Esophagus squamous epithelium (tissue), 5 donors: ENCODE measurements at places on chromosomes 11 and 22. TPM values are rescaled to one million over a fixed set of nuclear protein-coding genes. Genes with fewer than 3 reads are reported as not detected.

DNA sequence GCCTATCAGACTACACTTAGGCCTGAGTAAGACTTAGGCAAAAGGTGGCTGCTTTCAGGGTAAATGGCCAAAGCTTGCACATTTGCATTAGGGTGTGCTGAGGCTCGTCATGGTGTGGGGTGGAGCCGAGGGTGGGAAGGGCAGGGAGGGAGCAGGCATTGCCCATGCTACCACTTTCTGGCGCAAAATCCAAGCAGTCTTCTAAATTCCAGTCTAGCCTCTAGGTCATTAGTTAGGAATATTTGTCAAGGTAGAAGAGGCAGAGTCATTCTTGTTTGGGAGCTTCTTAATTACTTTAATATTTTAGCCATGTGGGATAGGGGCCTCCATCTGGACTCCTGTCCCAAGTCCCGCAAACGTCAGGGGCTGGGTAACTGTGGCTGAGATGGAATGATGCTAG lies 28.6 kb downstream of the SCUBE1 start:
- peaks cover 11% of the 10 kb centered on the region for H3K4me1 ChIP-seq
- H3K27ac ChIP-seq: no peak overlapping the region
- H3K4me3 ChIP-seq: no peak overlapping the region
- peaks cover 7% of the 10 kb centered on the region for H3K27me3 ChIP-seq

DNA sequence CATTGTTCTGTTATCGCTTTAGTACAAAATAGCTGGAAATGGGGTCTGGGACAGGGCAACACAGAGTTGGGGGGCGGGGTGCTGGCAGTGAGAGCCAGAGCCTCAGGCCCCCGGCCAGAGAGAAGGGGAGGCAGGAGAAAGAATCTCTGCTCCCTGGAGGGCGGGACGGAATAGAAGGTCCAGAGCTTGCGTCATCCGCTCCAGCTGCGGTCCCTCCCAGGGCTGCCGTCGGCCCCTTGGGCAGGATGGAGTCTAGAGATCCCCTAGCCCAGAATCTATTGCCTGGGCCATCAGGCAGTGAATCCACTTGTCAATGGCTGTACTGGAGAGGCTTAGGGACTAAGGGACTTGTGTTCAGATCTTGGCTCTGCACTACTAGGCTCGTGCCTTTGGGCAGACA lies 5.0 kb downstream of the TP53I11 start:
- H3K27ac ChIP-seq: peak overlapping the region; percentile 21
- DNase-seq: no peak
- peaks cover 6% of the 10 kb centered on the region for H3K36me3 ChIP-seq

DNA sequence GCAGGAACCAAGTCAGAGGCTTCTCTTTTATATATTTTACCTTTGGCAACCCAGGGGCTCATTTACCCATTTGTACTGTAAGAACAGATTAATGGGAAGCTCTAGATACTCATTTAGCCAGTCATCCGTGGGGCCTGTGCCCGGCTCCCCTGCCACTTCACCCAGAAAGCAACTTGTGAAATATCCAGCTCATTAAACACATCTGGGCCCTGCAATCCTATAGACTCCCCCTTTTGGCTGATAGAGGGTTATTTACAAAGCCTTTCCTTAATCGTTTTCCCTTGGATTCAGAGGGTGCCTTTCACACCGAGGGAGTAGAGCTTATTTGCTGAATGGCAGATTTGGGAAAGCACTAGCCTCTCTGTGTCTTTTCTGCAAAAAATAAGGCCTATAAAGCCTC lies 118.7 kb upstream of the SORL1-AS1 start:
- no peaks in the 10 kb centered on the region for H3K36me3 ChIP-seq
- H3K27ac ChIP-seq: no peak overlapping the region
- H3K4me1 ChIP-seq: no peaks in the 10 kb centered on the region
- no peak overlapping the region for H3K4me3 ChIP-seq

- no peaks in the 10 kb centered on the region for H3K36me3 ChIP-seq
- H3K27ac ChIP-seq: no peak overlapping the region
- peaks cover 11% of the 10 kb centered on the region for H3K4me1 ChIP-seq
- no peaks in the 10 kb centered on the region for H3K27me3 ChIP-seq
- no peak for DNase-seq
Observed at GRCh38 chr11:4511282-4512245, 29.1 kb downstream of the OR52K1 start.

DNA sequence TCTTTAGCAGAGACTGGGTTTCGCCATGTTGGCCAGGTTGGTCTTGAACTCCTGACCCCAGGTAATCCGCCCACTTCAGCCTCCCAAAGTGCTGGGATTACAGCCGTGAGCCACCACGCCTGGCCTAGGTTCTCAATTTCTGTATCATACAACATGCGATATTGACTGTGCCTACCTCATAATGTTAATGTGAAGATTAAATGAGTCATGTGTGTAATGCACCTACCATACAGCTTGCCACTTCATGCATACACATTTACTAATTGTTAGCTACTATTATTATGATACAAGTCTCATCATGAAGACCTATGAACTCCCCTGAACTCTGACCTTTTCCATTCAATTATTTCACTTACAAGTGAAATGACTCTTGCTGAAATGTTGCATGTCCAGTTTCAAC lies 25.7 kb downstream of the AGBL2 start:
- H3K4me3 ChIP-seq: no peak overlapping the region
- no peaks in the 10 kb centered on the region for H3K36me3 ChIP-seq
- H3K27me3 ChIP-seq: no peaks in the 10 kb centered on the region
- DNase-seq: no peak
- H3K27ac ChIP-seq: no peak overlapping the region

DNA sequence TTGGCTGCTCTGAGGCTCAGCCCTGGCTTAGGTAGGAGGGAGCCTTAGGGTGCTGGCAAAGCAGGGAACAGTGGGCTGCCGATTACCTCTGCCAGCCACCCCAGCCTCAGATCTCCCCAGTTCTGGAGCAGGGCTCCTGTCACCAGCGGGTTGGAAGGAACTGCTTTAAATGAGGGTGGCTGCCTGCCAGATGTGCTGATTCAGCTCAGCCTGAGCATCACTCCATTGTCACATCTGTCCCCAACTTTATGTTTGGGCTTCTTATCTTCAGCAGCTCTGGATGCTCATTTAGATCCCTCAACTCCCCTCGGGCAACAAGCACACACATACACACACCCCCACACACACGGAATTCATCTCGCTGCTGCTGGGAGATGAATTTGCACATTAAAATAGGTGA lies 16.9 kb upstream of the ANKK1 start:
- no peaks in the 10 kb centered on the region for H3K27me3 ChIP-seq
- DNase-seq: no peak
- no peak overlapping the region for H3K27ac ChIP-seq

GRCh38 chr11:63663809-63664208 lies 7.4 kb downstream of the ATL3 start:
- DNase-seq: no peak
- no peaks in the 10 kb centered on the region for H3K27me3 ChIP-seq
- peaks cover 82% of the 10 kb centered on the region for H3K4me1 ChIP-seq
- H3K27ac ChIP-seq: no peak overlapping the region

- H3K27me3 ChIP-seq: no peaks in the 10 kb centered on the region
- no peak for DNase-seq
- H3K36me3 ChIP-seq: peaks cover 6% of the 10 kb centered on the region
- peak overlapping the region; percentile 95 for H3K27ac ChIP-seq
Observed at GRCh38 chr11:47551086-47551485, 1.8 kb downstream of the CELF1 start.

DNA sequence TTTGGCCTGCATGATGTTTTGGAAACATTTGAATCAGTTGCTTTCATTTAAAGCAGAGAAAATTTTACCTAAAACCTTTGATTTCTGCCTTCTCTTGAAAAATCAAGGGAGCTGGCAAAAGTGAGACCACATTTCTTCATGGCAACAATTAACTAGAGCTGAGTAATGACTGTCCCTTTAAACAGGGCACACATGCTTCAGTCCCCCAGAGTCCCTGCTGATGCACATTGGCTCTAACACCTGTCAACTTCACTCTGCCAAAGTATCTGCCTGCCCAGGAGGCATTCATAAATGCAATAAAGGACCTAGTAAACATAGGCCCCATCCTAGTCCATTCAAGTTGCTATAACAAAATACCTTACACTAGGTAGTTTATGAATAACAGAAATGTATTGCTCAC lies 87.1 kb upstream of the LDLRAD3 start:
- no peaks in the 10 kb centered on the region for H3K27me3 ChIP-seq
- H3K27ac ChIP-seq: no peak overlapping the region
- H3K4me3 ChIP-seq: no peak overlapping the region
- H3K4me1 ChIP-seq: no peaks in the 10 kb centered on the region
- no peaks in the 10 kb centered on the region for H3K36me3 ChIP-seq
- no peak for DNase-seq

DNA sequence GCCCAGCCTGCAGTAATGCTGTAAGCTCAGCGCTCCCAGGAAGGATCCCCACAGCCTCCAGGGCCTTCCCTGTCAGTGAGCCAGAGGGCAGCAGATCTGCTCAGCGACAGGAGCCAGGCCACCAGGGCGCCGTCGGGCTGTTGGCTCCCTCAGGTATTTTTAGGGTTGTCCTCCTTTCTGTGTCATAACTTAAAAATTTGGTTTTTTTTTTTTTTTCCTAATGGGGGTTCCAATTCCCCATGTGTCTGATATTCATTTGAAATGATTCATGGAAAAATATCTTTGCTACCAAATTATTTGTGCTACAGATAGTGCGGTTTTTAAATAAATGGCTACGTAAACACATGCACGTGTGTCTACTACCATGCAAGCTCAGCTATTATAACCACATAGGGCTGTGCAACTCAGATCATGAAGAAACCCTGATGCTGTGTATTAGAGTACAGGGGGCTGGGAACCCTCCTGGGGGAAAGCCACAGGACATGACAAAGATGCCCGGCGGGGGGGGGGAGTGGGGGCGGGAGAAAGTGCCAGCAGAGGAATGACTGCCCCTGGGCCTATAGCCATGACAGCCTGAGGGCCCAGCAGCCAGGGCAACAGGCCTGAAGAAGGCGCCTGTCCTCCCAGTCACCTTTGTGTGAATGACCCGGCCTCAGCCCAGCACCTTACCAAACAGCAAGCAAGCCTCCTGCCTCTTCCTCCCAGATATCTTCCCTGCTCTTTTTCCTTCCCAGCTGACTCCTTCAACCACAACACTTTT lies 89.3 kb downstream of the NAT10 start:
- no peaks in the 10 kb centered on the region for H3K36me3 ChIP-seq
- H3K4me3 ChIP-seq: no peak overlapping the region
- no peaks in the 10 kb centered on the region for H3K27me3 ChIP-seq
- DNase-seq: no peak

DNA sequence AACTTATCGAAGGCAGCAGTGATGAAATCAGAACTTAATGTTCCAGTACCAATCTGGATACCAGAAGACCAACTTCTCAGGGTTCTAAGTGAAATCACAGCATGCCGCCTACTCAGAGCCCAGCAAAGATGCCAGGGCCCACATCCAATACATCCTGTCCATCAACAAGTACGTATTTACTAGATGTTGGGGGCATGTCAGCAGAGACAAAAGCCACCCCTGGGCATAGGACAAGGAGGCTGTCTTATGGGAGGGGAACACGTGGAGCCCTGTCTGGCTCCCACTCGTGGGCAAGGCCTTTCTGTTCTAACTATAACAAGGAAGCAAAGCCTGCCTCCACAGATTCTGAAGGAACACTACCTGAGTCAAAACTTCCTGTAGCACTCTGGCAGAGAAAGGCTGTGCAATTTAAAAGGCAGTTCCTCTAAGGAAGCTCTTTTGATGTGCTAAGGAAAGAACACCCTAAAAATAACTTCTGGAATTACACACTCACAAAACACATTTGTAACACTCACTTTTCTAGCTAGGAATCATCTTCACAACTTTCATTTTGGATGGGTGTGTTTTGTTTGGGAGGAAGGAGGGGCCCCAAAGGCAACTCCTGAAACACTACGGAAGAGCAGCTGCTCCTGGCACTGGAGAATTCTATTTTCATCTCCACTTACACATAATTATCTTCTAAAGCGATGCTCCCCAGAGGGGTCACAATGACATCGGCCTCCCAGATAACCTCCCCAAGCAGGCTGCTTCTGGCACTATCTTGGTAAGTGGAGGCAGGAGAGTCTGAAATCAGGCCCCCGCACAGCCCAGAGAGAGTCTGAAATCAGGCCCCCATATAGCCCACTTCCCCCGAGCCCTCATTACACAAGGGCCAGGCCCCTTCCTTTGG lies 14.2 kb downstream of the SMCO4 start:
- no peak overlapping the region for H3K4me3 ChIP-seq
- DNase-seq: no peak
- peak overlapping the region; percentile 68 for H3K27ac ChIP-seq
- H3K36me3 ChIP-seq: no peaks in the 10 kb centered on the region
- H3K27me3 ChIP-seq: no peaks in the 10 kb centered on the region

DNA sequence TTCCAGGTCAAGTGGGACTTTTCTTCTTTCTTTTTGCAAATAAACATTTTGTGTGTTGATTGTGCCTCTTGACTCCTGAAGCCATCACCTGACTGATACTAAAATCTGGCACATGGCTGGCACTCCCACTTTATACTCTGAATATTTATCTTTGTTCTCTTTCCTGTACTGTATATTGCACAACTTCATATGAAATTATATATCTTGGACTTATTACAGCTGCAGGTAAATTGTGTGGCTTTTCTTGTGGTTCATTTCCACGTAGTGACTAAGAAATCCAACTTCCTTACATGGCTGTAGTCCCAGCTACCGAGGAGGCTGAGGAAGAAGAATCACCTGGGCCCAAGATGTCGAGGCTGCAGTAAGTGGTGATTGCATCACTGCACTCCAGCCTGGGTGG lies 23.7 kb upstream of the OR5B12 start:
- no peaks in the 10 kb centered on the region for H3K4me1 ChIP-seq
- no peak for DNase-seq
- H3K36me3 ChIP-seq: no peaks in the 10 kb centered on the region
- no peak overlapping the region for H3K27ac ChIP-seq
- no peak overlapping the region for H3K4me3 ChIP-seq
- H3K27me3 ChIP-seq: no peaks in the 10 kb centered on the region

GRCh38 chr22:23777776-23778576 lies 5.3 kb downstream of the MMP11 start:
- no peaks in the 10 kb centered on the region for H3K36me3 ChIP-seq
- no peak for DNase-seq
- H3K4me3 ChIP-seq: no peak overlapping the region
- H3K27ac ChIP-seq: no peak overlapping the region

DNA sequence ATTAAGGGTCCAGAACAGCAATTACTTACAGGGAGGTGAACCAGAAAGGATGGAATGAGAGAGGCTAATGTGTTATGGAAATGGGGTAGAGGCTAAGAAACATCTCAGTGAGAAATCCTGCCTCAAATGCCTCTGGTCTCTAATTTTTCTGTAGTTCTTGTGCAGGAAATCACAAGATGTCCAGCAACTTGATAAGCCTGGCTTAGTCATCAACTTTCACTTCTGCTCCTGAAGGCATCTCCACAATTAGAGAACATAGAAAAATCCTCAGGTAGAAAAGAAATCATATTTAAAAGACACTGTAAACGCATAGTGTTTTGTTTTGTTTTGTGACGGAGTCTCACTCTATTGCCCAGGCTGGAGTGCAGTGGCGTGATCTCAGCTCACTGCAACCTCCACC lies 18.7 kb downstream of the MRGPRX4 start:
- H3K4me1 ChIP-seq: no peaks in the 10 kb centered on the region
- no peaks in the 10 kb centered on the region for H3K27me3 ChIP-seq

XRCC6 gene
- 245 TPM for total RNA-seq

PLAAT4 gene
- 8.0 TPM for total RNA-seq

MS4A4A gene
- total RNA-seq: 32.0 TPM

KCNC1 gene
- total RNA-seq: not detected
